ENCODE measurements at places on chromosomes 5 and 9.

DNA sequence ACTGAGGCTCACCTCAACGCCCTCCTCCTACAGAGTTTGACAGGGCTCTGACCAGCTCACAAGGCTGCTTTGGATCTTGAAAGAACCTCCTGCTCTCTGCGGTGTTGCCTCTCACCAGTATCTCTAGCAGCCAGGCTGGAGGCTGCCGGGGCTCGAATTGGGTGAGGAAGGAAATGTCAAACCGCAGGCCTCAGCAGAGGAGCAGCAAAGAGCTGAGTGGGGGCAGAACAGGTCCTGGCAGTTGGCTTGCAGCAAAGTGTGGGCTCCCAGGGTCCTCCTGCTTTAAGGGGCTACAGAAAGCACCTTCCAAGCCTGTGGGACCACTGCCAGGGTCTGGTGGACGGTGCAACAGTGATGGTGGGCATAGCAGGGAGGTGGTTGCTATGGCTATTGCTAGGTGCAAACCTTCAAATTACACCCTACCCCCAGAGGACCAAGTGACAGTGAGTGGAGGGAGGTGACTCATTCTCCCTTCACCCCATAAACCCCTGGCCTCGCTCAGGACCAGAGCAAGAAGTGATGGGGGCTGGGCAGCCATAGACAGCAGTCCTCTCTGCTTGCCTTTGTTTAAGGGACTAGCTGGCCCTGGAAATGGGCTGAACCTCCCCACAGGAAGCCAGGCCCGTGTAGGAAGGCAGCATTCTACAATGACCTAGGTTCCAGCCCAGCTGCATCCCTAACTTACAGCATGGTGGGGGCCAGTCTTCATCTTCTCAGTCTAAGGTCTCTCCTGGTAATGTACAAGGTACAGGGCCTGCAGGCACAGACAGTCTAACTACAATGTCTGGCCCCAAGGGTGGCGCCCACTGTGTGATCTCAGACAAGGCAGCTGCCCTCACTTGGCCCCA is 18.7 kb downstream of the LCP2 start:
- peak; percentile 75 for DNase-seq

- DNase-seq = no peak
Observed at GRCh38 chr9:19049917-19050636, 850 bp downstream of the RRAGA start.

DNA sequence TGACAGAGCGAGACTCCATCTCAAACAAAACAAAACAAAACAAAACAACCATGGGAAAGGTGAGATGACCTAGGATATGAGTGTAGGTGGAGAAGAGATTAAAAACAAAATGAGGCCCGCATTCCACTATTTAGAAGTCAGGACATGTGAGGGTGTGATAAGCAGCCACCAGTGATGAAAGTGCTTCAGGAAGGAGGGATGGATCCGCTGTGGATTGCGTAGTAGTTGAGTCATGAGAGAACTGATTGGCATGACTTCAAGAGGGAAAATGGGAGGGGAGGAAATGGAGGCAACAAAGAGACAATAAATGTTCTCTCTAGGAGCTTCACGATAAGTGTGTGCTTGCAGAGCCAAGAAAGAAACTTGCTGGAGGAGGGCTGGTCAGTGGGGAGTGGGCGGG is 367.6 kb downstream of the ARL15 start:
- no peak for DNase-seq

DNA sequence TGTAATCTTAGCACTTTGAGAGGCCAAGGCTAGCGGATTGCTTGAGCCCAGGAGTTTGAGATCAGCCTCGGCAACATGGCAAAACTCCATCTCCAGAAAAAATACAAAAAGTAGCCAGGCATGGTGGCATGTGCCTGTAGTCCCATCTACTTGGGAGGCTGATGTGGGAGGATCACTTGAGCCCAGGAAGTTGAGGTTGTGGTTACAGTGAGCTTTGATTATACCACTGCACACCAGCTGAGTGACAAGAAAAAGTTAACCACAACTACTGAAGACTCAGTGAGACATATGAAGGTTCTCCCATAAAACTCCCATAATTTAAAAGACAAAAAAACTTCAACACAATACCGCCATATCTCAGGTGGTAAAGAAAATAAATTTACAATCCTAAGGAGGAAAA is 98.0 kb downstream of the NR6A1 start:
- DNase-seq = no peak

GRCh38 chr5:163478126-163478981 is 17.9 kb downstream of the HMMR start:
- DNase-seq = no peak

DNA sequence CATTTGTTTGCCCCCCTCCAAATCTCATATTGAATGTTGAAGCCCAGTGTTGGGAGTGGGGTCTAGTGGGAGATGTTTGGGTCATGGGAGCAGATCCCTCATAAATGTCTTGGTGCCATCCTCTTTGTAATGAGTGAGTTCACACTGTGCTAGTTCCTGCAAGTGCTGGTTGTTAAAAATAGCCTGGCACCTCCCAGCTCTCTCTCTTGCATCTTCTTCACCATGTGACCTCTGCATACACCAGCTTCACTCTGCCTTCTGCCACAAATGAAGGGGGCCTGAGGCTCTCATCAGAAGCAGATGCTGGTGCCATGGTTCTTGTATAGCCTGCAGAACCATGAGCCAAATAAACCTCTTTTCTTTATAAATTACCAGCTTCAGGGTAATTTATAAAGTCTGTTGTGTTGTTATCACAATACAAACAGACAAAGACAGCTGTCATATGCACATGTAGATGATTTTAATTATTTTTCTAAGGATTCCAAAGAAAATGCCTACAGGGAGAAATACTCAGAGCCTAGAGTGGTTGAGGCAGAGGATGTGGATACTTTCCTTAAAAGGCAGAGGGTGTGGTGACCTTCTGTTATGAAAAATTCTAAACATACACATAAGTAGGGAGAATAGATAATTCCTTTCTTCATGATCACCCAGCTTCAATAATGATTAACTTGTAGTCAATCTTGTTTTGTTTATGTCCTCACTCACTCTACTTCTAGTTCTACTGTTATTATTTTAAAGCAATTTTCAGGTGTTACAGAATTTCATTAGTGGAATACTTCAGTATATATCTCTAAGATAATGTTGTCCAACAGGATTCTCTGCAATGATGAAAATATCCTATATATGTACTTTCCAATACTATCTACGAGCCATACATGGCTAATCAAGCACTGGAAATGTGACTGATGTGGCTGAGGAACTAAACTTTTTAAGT is 75.1 kb upstream of the RANBP6 start:
- DNase-seq = no peak

GRCh38 chr5:3276896-3277295 is 318.7 kb upstream of the IRX1 start:
- no peak for DNase-seq

DNA sequence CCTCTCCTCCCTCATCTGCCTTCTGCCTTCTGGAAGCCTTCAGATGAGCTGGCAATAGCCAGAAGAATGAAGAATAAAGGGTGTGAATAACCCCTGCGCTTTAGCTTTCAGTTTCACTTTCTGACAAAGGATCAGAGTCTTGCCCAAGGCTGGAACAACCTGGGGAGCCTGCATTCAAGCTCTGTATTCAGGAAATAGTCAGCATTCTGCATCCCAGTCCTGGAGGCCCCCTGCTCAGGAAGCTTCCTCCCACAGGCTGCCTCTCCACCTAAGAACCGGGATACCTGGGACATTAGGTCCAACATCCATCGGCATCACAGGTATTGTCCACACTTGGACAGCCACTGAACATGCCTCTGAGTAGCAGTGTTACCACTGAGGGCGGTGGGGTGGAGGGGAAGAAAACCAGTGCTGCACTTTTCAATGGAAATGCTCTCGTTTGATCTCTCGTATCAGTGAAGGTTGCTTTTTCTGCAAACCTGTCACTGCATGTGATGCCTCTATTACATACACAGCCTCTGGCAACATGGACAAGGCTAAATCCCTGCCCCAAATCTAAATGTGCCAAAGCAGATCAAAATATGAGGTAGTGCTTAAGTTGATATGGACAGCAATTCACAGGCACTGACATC is 39.8 kb upstream of the ACO1 start:
- DNase-seq = no peak

Data from stimulated activated CD8-positive, alpha-beta memory T cell treated with anti-CD3 and anti-CD28 coated beads, Interleukin-4, amount 100 ng/mL, for 24 hours (primary cell).